ENCODE measurements at places on chromosomes 12 and 14.

- DNase-seq, result no peak
Observed at GRCh38 chr12:41468341-41468740, 280.2 kb downstream of the PDZRN4 start.

DNA sequence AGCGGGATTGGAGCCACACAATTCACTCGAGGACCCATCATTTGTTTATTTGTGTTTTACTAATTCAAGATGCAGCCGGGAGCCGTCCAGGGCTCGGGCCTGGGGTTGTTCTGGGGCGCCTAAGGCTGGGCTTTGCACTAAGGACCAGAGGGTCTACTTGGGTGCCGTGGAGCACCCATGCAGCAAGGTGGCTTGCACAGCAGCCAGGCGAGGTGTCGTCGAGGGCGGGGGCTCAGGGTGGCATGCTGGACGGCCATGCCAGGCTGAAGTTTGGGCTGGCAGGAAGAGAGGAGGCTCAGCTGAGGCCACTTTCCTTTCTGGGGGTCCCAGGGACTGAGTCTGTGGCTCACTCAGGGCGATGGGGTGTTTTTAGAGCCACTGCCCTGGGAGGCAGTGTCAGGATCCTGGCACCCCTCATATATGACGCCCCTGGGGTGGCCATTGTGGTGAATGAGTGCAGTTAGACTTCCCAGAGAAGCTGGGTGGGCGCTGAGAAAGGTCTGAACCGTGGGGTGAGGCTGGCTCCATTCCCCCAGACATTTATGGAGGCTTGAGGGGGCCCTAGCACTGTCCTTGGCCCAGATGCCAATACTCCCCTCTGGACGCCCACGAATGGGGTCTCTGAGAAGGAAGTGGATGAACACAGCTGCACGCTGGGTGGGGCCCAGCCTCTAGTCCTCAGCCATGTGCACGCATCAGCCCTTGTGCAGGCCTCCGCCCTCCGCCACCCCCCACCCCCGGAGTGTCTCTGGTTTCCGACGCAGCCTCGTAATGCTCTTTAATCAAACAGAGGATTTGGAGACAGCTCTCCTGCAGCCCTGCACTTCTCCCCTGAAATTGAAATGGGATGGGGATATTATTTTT is 11.3 kb downstream of the MEG3 start:
- no peak for DNase-seq

DNA sequence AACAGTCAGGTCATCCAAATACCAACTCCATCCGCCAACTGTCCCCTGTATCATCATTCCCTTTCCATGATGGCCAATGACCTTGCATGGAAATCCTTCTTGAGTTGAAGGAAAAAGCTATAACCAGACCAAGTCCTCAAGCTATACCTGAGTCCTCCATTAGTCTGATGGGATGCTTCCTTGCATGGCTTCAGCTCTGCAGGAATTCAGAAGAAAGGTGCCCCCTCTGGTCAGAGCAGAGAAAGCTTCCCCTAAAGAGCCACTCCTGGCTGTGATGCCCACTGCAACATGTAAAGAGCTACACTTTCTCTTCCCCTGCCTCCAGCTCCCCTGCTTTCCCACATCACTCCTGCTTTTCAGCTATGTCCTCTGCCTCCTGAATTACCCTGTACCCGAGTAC is 43.1 kb upstream of the FKBP4 start:
- DNase-seq, result no peak

GRCh38 chr14:91155626-91156089 is 41.8 kb downstream of the DGLUCY start:
- no peak for DNase-seq

DNA sequence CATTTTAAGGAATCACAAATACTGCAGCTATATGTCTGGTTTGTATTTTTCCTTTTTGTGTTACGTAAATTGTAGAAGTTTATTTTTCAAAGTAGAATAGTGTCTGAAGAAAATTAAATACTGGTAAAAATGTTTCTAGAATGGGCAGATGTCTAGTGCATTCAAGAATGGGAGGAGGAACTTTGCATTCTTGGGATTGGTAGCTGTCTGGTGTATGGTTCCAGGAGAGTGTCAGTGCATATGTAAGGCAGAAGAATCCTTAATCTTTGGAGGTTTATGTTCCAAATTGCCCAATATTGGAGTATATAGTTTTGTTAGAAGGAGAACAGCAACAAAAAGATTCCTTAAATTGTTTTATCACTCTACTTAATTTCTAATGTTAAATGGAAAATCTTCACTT is 13.5 kb downstream of the PAPOLA start:
- no peak for DNase-seq

DNA sequence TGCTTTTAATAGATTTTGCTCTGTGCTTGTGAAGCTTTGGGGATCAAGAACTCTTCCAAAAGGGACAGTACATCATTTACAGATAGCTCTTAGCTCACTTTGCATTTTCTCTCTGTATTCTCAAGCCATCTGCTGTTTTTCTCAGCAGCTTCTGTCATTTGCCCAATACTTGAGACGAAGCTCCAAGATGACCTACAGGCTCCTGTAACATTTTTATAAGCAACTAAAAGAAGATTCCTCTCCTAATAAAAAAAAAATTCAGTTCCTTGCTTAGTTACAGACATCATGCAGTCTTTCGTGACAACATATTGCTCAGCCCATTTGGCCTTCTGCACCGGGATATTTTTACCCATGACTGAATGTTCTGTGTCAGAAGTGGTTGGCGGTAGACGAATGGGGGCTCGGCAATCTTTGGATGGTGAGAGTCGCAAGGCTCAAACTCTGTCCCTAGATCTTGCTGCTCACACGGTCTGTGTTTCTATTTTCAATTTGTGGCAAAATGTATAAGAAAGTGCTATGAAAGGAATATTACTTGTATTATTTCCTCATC is 215.6 kb downstream of the FSCB start:
- DNase-seq, result no peak

- DNase-seq, result peak; percentile 71
Observed at GRCh38 chr12:85468356-85469157, 188.5 kb downstream of the ALX1 start.

DNA sequence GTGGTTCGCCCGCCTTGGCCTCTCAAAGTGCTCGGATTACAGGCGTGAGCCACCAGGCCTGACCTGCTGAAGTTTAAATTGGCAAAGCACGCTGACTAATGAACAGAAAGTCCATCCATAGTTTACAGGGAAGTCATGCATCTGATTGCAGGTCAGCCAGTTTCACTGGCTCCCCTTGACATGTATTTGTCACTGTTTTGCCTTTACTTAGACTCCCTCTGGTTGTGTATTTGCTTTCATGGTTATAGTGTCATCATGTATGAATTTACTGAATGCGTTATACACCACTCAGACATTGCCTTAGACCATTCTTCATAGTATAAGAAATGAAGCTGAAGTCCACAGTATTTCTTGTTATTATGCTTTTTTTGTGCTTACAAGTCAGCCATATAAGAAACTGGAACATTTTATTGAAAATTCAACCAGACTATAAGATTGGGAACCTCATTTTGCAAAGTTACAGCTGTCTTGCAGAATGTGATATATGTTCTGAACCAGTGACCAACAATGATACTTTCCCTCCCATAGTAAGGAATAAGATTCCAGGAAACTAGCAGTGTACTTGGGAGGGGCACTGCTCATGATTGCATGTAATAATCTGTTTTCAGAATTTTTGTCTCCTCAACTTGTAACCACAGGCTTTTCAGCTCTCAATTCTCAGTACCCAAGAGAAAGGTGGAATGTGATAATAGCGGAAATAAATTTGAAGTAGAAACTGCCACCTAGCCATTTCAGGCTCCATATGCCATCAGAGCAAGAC is 51.9 kb upstream of the ATF7IP start:
- DNase-seq, result no peak

Measured in fibroblast of mammary gland (primary cell).